ENCODE measurements at places on chromosomes 4 and X.
A peak's percentile ranks its signal among the peaks of the same experiment; 100 is the strongest.

DNA sequence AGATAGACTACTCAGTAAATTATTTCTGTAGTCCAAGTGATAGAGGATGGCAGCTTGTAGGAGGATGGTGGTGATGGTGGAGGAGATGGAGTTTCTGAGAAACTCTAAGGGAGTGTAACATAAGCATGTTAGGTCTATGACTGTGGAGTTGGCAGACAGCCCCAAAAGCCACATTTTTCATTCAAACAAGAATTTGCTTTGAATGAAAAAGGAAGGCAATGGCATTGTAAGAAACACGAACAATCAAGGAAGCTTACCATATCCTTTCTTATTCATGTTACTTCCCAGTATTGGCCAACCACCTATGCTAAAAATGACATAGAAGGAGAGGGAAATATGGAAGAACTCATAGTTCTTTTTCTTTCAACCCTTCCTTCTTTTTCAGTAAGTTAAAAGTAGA lies 18.7 kb upstream of the SEC24B start:
- no peak for DNase-seq

- peak; percentile 26 for DNase-seq
Observed at GRCh38 chrX:124433186-124433585, 86.8 kb downstream of the SH2D1A start.

- DNase-seq = peak; percentile 94
Observed at GRCh38 chr4:48698029-48698971, 81.8 kb downstream of the FRYL start.

- DNase-seq = no peak
Observed at GRCh38 chrX:30893206-30893605, 4.2 kb upstream of the TAB3 start.

GRCh38 chr4:78784236-78784865 lies 8.2 kb downstream of the BMP2K start:
- DNase-seq = peak; percentile 6

- DNase-seq = no peak
Observed at GRCh38 chr4:87074121-87074488, 139.3 kb downstream of the AFF1 start.

DNA sequence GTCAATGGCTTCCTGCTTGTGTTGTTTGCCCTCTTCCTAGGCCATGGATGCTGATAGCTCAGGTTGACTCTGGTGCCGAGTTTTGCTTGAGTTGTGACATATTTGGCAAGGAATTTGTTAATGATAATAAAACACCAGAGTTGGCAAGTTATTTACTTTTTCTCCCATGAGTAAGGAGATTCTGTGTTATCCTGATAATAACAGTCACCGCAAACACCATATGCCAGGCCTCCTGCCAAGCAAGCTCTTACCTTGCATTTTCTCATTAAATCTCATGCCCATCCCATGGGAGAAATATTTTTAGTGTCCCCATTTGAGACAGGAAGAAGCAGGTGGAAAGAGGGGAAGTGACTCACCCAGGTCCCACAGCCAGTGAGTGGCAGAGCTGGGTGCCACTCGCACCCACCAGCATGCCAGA lies 67.4 kb upstream of the CLCN4 start:
- DNase-seq = no peak

DNA sequence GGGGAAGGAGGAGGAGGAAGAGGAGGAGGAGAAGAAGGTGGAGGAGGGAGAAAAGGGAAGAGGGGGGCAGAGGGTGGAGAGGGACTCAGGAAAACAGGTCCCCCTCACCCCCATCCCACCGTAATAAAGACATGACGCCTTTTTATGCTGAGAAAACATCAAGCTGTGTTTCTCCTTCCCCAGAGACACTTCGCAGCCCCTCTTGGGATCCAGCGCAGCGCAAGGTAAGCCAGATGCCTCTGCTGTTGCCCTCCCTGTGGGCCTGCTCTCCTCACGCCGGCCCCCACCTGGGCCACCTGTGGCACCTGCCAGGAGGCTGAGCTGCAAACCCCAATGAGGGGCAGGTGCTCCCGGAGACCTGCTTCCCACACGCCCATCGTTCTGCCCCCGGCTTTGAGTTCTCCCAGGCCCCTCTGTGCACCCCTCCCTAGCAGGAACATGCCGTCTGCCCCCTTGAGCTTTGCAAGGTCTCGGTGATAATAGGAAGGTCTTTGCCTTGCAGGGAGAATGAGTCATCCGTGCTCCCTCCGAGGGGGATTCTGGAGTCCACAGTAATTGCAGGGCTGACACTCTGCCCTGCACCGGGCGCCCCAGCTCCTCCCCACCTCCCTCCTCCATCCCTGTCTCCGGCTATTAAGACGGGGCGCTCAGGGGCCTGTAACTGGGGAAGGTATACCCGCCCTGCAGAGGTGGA lies 45.3 kb upstream of the SHOX start:
- no peak for DNase-seq

DNA sequence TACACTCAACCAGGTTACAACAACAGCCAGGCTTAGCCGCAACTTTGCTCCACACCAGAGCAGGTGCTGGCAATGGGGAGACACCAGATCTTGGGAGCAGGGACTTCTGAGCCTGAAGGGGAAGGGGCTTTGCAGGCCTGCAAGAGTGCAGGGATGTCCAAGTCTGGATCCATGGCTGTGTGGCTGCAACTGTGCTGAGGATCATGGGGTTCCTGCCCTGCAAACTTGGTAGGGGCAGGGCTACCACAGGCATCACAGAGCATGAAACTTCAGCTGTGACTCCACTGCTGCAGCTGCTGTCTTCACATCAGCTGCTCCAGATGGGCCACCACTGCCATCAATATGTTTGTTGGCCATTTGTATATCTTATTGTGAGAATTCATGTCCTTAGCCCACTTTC lies 340.4 kb downstream of the FSTL5 start:
- DNase-seq = no peak

DNA sequence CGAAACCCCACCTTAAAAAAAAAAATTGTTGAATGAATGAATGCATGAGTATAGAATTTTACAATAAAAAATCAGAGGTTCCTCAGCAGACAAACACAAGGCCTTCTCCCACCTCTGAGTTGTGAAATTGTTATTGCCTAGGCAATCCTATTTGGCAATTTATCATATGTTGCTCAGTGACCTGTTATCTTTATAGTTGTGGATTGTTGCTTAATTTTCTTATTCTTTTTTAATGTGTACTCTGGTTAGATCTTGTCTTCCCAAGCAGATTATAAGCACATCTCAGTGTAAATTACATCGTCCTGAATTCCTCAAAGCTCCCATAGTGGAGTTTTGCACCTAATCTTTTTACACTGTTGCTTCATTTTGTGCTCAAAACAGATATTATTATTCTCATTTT lies 71.9 kb downstream of the RBM47 start:
- no peak for DNase-seq

All from RCC 7860 (cell line).